ENCODE measurements at places on chromosomes 4 and X. TPM values are rescaled to one million over a fixed set of nuclear protein-coding genes. Genes with fewer than 3 reads are reported as not detected.

- no peak for DNase-seq
- H3K4me3 ChIP-seq: no peak overlapping the region
- no peaks in the 10 kb centered on the region for H3K27me3 ChIP-seq
- H3K4me1 ChIP-seq: no peaks in the 10 kb centered on the region
- no peak overlapping the region for H3K27ac ChIP-seq
Measured at GRCh38 chr4:123517971-123518370, 121.4 kb downstream of the SPRY1 start.

DNA sequence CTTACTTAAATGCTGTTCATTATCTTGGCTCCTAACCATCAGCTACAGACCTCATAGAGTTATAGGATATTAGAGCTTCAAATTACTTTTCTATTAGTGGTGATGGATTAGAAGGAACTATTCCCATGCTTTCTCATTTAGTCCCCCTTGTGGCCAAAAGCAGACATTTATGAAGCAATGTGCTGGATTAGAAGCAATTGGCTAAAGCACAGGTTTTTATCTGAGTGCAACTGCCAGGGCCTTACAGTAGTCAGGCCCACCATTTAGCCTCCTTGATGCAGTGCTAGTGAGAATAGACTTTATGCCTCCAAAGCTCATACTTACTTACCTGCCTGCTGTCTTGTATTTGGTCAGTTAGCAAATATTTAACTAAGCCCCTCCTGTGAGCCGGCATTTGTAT, 93.0 kb downstream of the TSPAN7 start:
- H3K4me3 ChIP-seq: no peak overlapping the region
- H3K27me3 ChIP-seq: no peaks in the 10 kb centered on the region
- H3K27ac ChIP-seq: no peak overlapping the region
- DNase-seq: no peak

DNA sequence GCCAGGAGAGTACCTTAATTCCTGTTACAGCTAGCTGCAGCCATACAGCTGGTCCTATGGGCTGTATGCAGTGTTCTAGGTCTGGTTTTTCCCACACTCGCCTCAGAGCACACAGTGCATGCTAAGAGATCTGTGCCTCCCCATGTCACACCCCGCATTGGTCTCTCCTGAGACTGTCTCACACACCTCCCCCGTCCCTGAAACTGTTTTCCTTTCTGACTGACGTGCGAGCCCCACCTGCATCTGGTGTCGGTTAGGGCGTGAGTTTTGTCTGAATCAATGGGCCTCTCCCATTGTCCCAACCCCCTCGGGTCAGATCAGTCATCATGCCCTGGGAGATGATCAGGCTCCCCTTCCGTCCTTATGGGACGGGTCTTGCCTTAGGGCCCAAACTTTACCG, 3.4 kb upstream of the UGT8 start:
- no peaks in the 10 kb centered on the region for H3K4me1 ChIP-seq
- no peak for DNase-seq
- H3K27ac ChIP-seq: no peak overlapping the region
- peaks cover 6% of the 10 kb centered on the region for H3K27me3 ChIP-seq

IQCM gene
- total RNA-seq: not detected

DNA sequence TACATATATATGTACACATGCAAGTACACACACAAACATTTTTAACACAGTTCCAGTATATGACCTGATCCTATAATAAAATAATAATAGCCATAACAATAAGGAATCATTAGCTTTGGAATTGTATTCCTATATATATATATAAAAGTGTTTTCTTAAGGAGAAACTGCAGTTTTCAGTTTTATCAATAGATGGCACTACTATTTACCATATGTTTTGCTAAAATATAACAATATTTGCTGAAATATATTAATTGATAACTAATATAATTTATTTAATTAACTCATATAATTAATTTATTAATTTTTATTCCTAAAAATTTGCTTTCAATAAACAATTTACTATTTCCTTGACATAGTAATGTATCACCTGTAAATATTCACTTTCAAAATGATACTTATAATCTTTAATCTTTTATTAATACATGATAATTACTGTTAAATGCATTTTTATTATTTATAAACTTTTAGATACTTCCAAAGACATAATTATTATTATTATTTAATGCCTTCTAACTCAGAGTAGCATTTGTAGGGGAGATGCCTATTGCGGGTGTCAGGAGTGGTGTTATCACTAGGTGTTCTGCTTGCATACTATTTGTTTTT, 599.5 kb downstream of the FSTL5 start:
- no peak for DNase-seq
- no peaks in the 10 kb centered on the region for H3K36me3 ChIP-seq
- no peaks in the 10 kb centered on the region for H3K4me1 ChIP-seq
- no peaks in the 10 kb centered on the region for H3K27me3 ChIP-seq
- no peak overlapping the region for H3K4me3 ChIP-seq

- peak; percentile 56 for DNase-seq
- peak overlapping the region; percentile 90 for H3K27ac ChIP-seq
- H3K4me3 ChIP-seq: peak overlapping the region; percentile 93
- H3K27me3 ChIP-seq: no peaks in the 10 kb centered on the region
Measured at GRCh38 chr4:37891260-37892159, 626 bp downstream of the TBC1D1 start.

DNA sequence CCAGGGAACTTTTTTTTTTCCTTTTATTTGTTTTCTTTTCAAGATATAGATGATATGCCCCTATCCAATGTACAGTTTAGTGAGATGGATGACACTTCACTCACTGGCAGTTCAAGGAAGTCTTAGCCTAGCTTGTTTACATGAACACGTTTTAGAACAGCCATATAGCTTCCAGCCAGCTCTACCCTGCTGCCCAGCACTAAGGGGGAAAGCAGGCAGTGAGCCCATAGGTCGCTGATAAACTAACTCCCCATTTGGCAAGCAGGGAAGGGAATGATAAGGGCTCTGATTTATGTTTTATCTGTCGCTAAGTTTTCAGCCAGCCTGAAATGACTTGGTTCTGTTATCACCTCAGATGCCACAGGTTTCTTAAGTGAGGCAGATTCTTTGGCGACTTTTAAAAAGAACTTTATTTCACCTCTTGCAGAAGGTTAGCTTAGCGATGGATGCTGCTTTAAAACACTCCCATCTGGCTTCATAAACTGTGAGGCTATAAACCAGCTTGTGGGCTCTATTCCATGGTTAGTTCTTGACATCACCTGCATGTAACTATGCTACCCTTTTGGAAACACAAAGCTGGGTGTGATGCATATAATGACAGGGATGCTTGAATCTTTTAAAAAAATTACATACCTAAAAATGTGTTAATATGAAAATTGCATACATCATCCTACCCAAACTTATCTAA, 348.4 kb downstream of the FBXO8 start:
- no peak overlapping the region for H3K27ac ChIP-seq
- H3K27me3 ChIP-seq: no peaks in the 10 kb centered on the region
- no peaks in the 10 kb centered on the region for H3K36me3 ChIP-seq
- DNase-seq: no peak
- H3K4me1 ChIP-seq: no peaks in the 10 kb centered on the region
- H3K4me3 ChIP-seq: no peak overlapping the region

AFF2 gene
- total RNA-seq: 22.2 TPM

HEPH gene
- 6.9 TPM for total RNA-seq

DNA sequence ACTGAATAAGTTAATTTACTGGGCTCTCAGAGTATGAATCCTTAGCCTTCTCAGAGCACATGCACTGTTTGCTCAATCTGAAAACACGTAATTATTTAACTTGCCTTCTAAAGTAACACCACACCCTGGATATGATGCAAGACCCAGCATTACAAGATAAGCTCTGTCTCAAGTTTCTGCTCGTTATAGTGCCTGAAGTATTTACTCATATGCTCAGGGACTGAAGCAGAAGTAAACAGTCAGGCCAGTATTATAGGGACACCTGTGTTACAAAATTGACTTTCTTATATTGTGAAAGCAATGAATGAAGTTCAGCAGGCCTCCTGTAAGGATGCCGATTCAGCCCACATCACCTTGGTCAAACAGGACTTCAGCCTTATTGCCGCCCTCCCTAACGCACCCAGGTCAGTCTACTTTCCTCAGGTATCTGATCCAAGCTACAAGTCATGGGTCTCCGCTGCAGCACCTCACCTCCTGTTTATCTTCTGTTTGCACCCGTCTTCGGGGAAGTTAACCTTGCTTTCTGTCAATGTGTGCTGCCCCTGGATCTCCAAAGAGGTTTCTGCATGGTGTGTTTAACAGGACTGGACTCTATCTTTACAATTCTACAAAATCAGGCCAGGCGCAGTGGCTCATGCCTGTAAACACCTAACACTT, 42.8 kb upstream of the KLF3 start:
- H3K27ac ChIP-seq: peak overlapping the region; percentile 74
- no peaks in the 10 kb centered on the region for H3K27me3 ChIP-seq
- H3K4me3 ChIP-seq: no peak overlapping the region
- no peaks in the 10 kb centered on the region for H3K36me3 ChIP-seq
- no peaks in the 10 kb centered on the region for H3K4me1 ChIP-seq
- DNase-seq: peak; percentile 88

DNA sequence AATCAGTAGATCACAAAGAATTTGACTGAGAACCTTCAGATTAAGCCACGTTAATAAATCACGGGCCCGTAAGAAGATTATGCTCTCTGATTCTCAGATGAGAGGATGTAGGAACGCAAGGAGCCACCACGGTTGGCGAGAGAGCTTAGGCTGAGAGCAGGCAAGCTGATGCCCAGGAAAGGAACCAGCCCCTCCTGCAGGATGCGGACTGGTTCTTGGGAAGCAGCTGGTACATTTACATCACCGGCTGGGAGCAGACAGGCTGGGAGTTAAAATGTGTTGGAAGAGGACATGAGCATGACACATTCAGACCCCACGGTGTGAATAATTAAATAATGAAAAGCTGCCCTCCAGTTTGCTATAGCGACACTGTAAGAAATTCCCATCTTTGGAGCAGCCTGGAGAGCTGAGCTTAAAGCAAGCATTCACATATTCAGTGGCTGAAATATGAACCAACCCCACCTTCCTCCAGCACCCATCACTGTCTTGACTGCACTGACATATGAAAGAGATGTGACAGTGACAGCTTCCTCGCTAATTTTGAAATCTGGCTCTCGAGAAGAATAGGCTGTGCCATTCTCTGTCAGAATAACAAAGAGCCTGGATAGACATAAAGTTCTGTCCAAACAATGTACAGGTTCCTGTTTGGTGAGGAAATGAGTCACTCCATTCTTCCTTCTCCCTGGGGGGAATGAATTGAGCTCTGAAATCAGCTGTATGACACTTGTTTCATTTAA, 33.1 kb downstream of the LNX1 start:
- no peak overlapping the region for H3K27ac ChIP-seq
- no peak for DNase-seq
- H3K4me1 ChIP-seq: no peaks in the 10 kb centered on the region
- H3K27me3 ChIP-seq: no peaks in the 10 kb centered on the region

GRCh38 chr4:8033067-8033755, 93.5 kb upstream of the AFAP1 start:
- no peak overlapping the region for H3K4me3 ChIP-seq
- no peak overlapping the region for H3K27ac ChIP-seq
- no peaks in the 10 kb centered on the region for H3K36me3 ChIP-seq
- H3K4me1 ChIP-seq: no peaks in the 10 kb centered on the region

- no peaks in the 10 kb centered on the region for H3K36me3 ChIP-seq
- no peak for DNase-seq
- H3K4me3 ChIP-seq: no peak overlapping the region
- H3K27me3 ChIP-seq: no peaks in the 10 kb centered on the region
- H3K27ac ChIP-seq: no peak overlapping the region
Measured at GRCh38 chr4:143443728-143444127, 69.8 kb upstream of the SMARCA5 start.

- no peak for DNase-seq
- no peaks in the 10 kb centered on the region for H3K4me1 ChIP-seq
- no peaks in the 10 kb centered on the region for H3K27me3 ChIP-seq
Measured at GRCh38 chrX:96576368-96576767, 108.3 kb upstream of the DIAPH2 start.

COL4A5 gene
- 35.1 TPM for total RNA-seq

GRCh38 chrX:2680486-2681348, 10.4 kb upstream of the CD99 start:
- no peaks in the 10 kb centered on the region for H3K36me3 ChIP-seq
- H3K27ac ChIP-seq: peak overlapping the region; percentile 62
- H3K27me3 ChIP-seq: no peaks in the 10 kb centered on the region
- H3K4me3 ChIP-seq: no peak overlapping the region
- DNase-seq: no peak
- peaks cover 6% of the 10 kb centered on the region for H3K4me1 ChIP-seq

GRCh38 chr4:55458611-55459010, 62.9 kb downstream of the TMEM165 start:
- DNase-seq: no peak
- no peak overlapping the region for H3K4me3 ChIP-seq
- H3K36me3 ChIP-seq: no peaks in the 10 kb centered on the region

ARHGAP24 gene
- 7.4 TPM for total RNA-seq

DNA sequence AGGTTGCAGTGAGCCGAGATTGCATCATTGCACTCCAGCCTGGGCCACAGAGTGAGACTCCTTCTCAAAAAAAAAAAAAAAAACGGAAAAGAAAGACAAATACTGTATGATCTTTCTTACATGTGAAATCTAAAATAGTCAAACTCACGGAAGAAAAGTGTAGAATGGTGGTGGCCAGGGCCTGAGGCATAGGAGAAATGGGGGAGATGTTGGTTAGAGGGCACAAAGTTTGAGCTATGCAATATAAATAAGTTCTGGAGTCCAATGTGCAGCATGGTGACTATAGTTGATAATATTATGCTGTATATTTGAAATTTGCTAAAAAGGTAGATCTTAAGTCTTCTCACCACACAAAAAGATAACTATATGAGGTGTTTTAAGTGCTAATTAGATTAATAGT, 1.3 kb upstream of the FGA start:
- H3K36me3 ChIP-seq: no peaks in the 10 kb centered on the region
- H3K27ac ChIP-seq: no peak overlapping the region
- no peak overlapping the region for H3K4me3 ChIP-seq
- H3K27me3 ChIP-seq: no peaks in the 10 kb centered on the region
- no peak for DNase-seq

CLIC2 gene
- 4.0 TPM for total RNA-seq

GRCh38 chr4:147813109-147813773, 81.4 kb downstream of the ARHGAP10 start:
- no peaks in the 10 kb centered on the region for H3K4me1 ChIP-seq
- H3K36me3 ChIP-seq: no peaks in the 10 kb centered on the region
- H3K4me3 ChIP-seq: no peak overlapping the region
- no peak for DNase-seq
- H3K27me3 ChIP-seq: no peaks in the 10 kb centered on the region

GRCh38 chr4:100826067-100826466, 308.2 kb upstream of the EMCN start:
- H3K4me3 ChIP-seq: no peak overlapping the region
- no peaks in the 10 kb centered on the region for H3K27me3 ChIP-seq
- H3K27ac ChIP-seq: no peak overlapping the region
- DNase-seq: no peak
- no peaks in the 10 kb centered on the region for H3K36me3 ChIP-seq

- no peaks in the 10 kb centered on the region for H3K27me3 ChIP-seq
- no peaks in the 10 kb centered on the region for H3K4me1 ChIP-seq
- no peak overlapping the region for H3K27ac ChIP-seq
- H3K36me3 ChIP-seq: no peaks in the 10 kb centered on the region
- no peak for DNase-seq
Measured at GRCh38 chr4:185036019-185036418, 17.7 kb downstream of the HELT start.

PAPSS1 gene
- 38.3 TPM for total RNA-seq

Data from prostate gland (tissue), 2 donors.